Left ventricle myocardium inferior (tissue), 1 donor: ENCODE measurements at places on chromosomes 7 and 10. TPM values are rescaled to one million over a fixed set of nuclear protein-coding genes. Genes with fewer than 3 reads are reported as not detected.

DNA sequence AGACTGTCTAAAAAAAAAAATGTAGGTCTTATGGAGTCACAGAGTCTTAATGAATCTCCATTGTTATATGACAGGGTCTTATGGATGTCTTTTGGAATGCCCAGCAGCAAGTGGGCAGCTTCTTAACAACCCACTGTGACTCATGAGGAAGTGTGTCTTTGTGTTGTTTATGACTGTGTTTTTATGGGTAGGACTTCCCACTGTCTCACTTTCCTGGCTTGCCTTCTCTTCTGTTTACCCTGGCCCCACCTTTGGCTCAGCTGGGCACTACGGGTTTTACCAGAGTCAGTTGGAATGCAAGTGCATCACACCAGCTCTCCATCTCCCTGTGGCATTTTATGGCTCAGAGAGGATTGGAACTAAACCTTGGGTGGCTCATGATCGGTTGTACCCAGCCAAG is 580.5 kb downstream of the AUTS2 start:
- DNase-seq: no peak
- H3K27ac ChIP-seq: no peak overlapping the region
- H3K27me3 ChIP-seq: no peaks in the 10 kb centered on the region
- no peaks in the 10 kb centered on the region for H3K36me3 ChIP-seq
- no peaks in the 10 kb centered on the region for H3K4me1 ChIP-seq

- no peaks in the 10 kb centered on the region for H3K27me3 ChIP-seq
- no peak overlapping the region for H3K4me3 ChIP-seq
- DNase-seq: peak; percentile 19
- no peaks in the 10 kb centered on the region for H3K4me1 ChIP-seq
These were observed 265.1 kb downstream of the HTR7 start for GRCh38 chr10:90592638-90593302.

- no peaks in the 10 kb centered on the region for H3K27me3 ChIP-seq
- DNase-seq: peak; percentile 79
- peak within 1 kb of the TSS; percentile 84 for H3K27ac ChIP-seq
- H3K4me1 ChIP-seq: peaks cover 51% of the 10 kb centered on the region
- peak within 1 kb of the TSS; percentile 81 for H3K4me3 ChIP-seq
- no peaks in the 10 kb centered on the region for H3K36me3 ChIP-seq
These were observed at the start of gene ZNF467 for GRCh38 chr7:149773446-149774236. ZNF467 (minus strand) TSS chr7:149773588; CDS start chr7:149771032, 2,556 bp downstream.

DNA sequence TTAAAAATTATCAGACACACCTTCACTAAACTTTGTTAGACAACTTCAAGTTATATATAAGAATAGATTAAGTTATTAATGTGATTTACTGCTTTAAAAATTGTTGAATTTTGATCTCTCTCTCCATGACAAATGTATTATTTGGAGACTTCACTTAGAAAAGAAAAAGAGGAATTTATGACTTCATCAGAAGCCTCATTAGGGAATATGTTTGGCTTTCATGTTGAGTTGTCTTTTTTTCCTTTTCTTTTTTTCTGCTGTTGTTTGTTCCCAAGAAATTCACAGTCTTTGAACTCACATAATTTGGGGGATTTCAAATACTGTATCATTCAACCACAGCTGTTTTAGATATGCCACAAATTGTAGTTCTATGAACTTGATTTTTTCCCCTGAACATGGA is 149.5 kb downstream of the PPP1R9A start:
- H3K27ac ChIP-seq: no peak overlapping the region
- DNase-seq: no peak
- no peak overlapping the region for H3K4me3 ChIP-seq
- peaks cover 6% of the 10 kb centered on the region for H3K4me1 ChIP-seq

DNA sequence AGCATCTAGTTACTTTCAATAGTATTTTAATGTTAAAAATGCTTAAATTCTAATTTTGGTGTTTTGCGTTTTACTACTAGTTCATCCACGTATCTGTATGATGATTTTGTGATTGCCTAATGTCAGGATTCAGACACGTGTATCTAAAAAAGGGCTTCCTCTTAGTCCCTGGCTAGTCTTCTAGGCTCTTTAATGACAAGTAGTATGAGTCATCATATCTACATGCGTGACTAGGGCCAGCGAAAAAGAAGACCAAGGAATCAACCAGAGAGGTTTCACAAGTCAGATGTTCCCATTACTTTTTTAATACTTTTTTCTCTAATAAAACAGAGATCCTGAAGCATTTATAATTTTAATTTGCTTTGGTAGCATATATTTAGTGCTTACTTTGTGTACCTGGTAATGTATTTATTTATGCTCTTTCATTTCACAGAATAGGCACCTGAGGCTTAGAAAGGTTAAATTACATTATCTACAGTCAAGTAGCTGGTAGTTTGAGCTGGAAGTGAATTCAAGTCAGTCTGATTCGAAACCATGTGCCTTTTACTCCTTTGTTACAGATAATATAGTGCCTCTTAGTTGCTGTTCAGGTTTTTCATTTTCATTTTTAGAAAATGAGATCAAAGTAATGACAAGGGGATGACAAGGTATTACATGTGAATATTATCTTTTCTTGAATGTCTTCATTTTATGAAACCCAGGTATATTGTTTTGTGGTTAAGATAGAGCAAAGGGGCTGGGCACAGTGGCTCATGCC is 140.3 kb downstream of the FOXP2 start:
- no peak overlapping the region for H3K4me3 ChIP-seq
- H3K27ac ChIP-seq: no peak overlapping the region
- no peak for DNase-seq
- no peaks in the 10 kb centered on the region for H3K36me3 ChIP-seq
- H3K27me3 ChIP-seq: no peaks in the 10 kb centered on the region

GRCh38 chr10:48655411-48656240 is 29.0 kb upstream of the WDFY4 start:
- H3K4me3 ChIP-seq: peak overlapping the region; percentile 81
- H3K36me3 ChIP-seq: no peaks in the 10 kb centered on the region
- peak; percentile 76 for DNase-seq
- peak overlapping the region; percentile 80 for H3K27ac ChIP-seq

GRCh38 chr7:17631061-17631460 is 309.2 kb downstream of the SNX13 start:
- H3K4me3 ChIP-seq: no peak overlapping the region
- no peak overlapping the region for H3K27ac ChIP-seq
- H3K4me1 ChIP-seq: no peaks in the 10 kb centered on the region
- no peaks in the 10 kb centered on the region for H3K36me3 ChIP-seq
- no peaks in the 10 kb centered on the region for H3K27me3 ChIP-seq
- no peak for DNase-seq

CRYGN gene
- 0.41 TPM for total RNA-seq

SPDYE2B gene
- total RNA-seq: not detected

GSTO2 gene
- 0.80 TPM for total RNA-seq
